Stimulated activated CD4-positive, alpha-beta T cell treated with anti-CD3 and anti-CD28 coated beads, TNF-alpha, amount 100 ng/mL, for 24 hours (primary cell): ENCODE measurements at places on chromosomes 2 and 18.
A peak's percentile ranks its signal among the peaks of the same experiment; 100 is the strongest.

- no peak for DNase-seq
Observed at GRCh38 chr2:188422726-188423125, 131.1 kb downstream of the GULP1 start.

DNA sequence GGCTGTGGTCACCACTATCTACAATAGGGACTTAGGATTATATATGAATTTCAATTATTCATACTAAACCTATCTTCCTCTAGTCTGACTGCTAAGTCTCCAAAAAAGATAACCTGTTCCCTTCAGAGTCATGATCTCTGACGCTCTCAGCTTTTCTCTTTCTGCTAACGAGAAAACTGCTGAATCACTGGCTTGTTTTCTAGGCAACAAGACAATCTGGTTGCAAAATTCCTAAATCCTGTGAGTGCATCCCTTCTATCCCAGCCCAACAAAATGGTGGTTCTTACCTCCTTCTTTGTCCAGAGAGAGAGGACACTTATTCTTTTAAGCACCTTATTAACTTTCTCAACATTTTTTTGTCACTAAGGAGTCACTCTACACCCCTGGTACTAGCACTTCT lies 312.3 kb upstream of the PKDCC start:
- no peak for DNase-seq

GRCh38 chr2:197286805-197287595 lies 23.6 kb downstream of the ANKRD44 start:
- peak; percentile 40 for DNase-seq

- DNase-seq, result no peak
Observed at GRCh38 chr2:64607381-64608304, 46.1 kb downstream of the SERTAD2 start.

GRCh38 chr2:36615222-36615621 lies 17.3 kb upstream of the FEZ2 start:
- DNase-seq, result no peak

DNA sequence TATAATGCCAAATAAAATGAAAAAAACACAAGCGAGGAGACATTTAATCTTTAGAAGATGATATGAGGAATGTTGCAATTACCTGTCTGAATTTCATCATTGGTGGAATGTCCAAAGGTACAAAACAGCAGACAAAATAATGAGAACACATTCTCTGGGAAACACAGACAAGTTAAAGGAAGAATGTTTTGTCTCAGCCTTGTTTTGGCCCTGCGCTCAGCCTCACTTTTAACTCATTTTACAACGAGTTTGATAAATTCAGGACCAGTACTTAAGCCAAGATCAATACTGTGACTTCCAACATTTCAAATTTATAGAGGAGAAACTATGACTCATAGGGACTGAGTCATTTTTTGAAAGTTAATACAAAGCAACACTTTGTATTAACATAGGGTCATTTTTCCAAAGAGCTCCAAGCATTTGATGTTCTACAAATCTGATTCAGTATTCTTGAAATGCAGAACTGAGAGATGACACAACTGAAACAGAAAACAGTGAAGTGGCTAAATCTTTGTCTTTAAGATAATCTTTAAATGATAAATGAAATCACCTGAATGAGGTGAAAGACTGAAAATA lies 833.2 kb upstream of the CHAC2 start:
- DNase-seq, result no peak

GRCh38 chr2:204753841-204754240 lies 208.6 kb downstream of the PARD3B start:
- no peak for DNase-seq

- DNase-seq, result no peak
Observed at GRCh38 chr2:8574196-8575037, 107.4 kb upstream of the ID2 start.

- no peak for DNase-seq
Observed at GRCh38 chr2:172137109-172137508, 34.4 kb upstream of the DLX2 start.

DNA sequence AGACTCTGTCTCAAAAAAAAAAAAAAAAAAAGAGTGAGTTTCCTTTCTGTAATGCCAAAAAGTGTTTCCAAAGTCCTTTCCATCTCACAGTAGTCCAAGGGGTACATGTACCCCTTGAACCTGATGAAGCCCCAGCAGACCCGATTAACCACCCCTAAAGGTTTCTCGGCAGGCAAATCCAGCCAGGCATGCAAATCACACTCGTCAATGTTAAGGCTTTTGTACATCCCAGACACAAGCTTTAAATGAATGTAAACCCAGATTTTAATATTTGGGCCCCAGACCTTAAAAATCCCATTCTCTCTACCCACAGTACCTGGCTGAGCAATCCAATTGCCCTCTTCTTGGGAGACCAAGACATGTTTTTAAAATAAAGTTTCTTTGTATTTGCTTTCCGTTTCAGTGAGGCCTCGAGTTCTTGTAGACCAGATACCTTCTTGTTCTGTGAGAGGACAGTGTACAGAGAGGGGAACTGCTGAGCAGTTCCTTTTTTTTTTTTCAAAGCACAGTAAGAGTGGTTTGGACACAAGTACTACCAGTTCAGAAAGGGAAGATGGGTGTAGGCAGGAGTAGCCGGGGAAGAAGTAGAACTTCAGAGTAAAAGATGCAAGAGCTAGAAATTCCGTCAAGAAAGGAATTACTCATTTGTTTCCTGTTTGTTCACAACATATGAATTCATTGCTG lies at the start of gene NLRC4:
TSS of gene NLRC4 (minus strand) at position 465 of the 684 bp plus-strand sequence. CDS start 8,111 bp downstream, outside the sequence.
- no peak for DNase-seq

GRCh38 chr2:112728378-112729175 lies 7.8 kb downstream of the NT5DC4 start:
- DNase-seq, result no peak

DNA sequence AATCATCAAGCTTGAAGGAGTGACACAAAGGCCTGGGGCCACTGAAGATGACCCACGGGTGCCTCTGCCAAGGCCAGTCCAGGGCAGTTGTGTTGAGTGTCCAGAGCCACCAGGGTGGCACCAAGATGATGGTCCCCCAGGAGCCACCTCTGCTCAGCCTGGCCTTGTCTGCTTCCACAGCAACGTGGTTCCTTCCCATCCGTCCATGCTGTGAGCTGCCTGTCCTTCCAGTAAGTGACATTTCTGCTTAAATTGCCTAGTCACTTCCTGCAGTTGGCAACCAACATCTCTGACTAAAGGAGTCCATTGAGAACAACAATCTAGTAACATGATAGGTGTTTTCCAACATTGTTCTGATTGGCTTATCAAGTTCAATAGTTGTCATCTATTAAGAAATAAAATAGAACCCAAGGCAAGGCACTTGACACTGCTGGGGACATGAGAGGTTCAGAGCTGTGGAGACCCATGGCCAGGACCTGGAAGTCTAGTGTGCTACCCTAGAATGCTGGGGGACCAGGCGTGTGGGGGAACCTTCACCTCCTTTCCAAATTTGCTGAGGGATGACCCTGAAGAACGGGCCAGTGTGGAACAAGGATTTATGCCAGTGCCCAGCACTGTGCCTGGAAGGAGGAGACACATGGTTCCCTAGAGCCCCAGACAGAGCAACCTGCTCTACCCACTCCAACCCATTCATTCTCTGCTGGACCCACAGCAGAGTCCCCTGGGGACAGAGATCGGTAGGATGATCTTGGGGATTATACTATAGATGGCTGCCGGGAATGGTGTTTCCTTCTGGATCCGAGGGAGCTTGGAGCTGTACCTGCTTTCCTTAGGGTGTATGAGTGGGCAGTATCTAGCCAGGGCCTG lies 98.9 kb upstream of the EPC2 start:
- no peak for DNase-seq

GRCh38 chr2:100632759-100633158 lies 70.0 kb downstream of the PDCL3 start:
- no peak for DNase-seq
